Right renal cortex interstitium (tissue), 3 donors: ENCODE measurements at places on chromosomes 2 and 18.
A peak's percentile ranks its signal among the peaks of the same experiment; 100 is the strongest.

- no peak for DNase-seq
Observed at GRCh38 chr2:71879509-71880184, 268.0 kb downstream of the CYP26B1 start.

DNA sequence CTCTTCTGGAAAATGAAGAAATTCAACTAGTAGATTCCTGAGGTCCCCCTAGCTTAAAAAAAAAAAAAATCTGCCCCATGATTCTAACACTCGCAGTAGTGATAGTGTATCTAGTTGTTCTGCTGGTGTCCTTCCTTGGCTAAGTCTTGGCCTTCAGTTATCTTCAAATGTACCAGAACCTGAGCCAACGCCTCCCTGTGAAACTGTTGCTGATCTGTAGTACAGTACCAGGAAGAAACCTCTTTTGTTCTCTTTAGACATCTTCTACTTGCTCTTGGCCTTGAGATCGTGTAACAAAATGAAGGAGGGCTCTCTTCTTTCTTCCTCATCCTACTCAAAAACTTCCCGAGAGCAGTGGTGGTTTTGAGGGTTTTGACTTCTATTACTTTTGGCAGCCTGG is 31.0 kb downstream of the PLEK start:
- no peak for DNase-seq

DNA sequence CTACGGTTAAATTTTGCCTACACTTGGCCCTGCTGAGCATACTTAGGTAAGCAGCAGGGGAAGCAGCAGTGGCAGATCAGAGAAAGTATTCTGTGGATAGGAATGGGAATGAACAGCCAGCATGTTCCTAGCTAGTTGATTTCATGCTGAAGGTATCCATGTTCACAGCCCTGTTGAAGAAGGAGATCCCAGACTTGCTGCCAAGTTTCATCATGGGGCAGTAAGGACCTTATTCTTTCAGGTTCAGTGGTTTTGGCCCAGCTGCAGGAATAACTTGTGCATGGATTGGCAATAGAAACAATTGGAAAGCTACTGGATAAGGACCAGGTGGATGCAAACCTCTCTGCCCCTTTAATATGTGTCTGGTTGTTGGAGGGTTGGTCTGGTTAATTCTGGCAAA is 98.2 kb upstream of the TMEM178A start:
- DNase-seq, result no peak

DNA sequence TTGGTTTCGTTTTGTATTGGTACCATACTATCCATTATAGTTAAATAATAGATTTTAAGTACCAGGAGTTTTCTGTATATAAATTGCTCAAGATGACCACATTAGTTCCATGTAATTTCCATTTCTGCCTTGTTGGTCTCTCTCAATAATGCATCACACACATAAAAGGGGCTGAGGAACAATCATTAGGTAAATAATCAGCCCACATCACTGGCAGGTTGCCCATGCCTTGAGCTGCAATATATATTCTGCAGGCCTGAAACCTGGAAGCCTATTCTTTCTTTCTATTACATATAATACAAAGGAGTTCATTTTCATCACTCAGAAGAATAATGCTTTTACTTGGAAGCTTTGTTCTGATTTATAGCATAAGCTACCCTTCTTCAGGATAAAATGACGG is 616.1 kb upstream of the PKDCC start:
- no peak for DNase-seq

- DNase-seq, result no peak
Observed at GRCh38 chr18:6561420-6561861, 146.7 kb upstream of the L3MBTL4 start.

DNA sequence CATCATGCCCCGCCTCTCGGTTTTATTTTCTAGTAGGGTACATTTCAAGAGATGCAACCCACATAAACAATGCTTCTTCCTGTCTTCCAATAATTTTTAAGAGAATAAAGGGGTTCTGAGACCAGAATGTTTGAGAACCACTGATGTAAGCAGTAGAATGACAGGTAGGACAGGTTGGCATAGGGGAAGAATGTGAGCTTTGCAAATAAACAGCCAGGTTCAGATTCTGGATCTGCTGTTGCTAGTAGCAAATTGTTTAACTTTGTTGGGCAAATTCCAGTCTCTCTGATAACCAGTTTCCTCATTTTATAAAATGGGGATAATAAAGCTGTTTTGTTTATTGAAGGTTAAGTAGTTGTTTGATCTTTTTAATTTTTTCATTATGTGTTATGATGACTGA is 32.8 kb downstream of the SOCS6 start:
- no peak for DNase-seq

DNA sequence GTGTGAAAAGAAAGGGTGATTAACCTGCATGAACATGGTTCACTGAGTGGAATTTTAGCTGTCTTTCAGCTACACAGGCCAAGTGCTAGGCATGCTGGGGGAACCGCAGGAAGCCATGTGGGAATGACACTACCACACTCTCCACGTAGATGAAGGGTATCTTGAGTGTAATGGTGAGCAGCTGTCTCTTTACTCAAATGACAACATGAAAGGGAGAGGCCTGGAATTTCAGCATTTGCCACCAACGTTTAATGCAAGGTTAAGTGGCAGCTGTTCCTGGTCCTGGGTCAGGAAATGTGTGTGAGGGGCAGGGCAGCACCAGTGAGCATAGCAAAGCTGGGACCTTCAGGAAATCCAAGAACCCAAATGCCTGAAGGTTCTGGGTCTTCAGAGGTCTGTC is 588.4 kb downstream of the SLC4A3 start:
- DNase-seq, result no peak

DNA sequence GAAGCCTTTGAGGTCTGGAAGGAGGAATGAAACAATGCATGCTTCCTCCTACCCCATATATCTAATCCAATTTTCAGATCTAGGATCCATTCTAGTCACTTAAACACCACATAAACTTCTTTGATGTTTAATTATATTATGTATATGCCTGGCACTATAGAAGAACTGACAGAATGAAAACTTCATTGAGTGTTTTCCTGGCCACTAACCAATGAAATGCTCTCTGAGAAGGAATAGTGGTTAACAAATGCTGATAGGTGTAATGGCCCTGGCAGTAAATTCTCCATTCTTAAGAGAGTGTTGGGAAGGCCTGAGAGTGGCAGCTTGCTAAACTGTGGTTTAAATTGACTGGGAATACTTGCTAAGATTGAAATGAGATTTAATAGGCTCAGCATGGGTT is 710.0 kb downstream of the LRRTM4 start:
- DNase-seq, result peak; percentile 19

DNA sequence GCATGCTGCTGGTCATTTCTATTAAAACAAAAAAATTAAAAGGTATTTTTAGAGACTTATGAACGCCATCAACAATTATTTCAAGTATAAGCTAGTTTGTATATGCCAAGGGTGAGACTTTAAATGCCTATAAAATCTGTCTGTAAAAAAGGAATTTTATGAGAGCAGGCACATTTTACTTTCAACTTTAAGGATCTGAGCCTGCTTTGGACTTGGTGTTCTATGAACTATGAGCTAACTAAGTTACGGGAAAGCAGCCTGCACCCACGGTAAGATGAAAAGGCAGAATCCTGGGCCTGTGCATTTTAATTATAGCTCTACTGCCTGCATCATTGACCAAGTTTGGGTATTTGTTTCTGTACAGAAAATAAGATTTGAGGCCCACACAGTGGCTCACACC is 95.4 kb downstream of the PLEKHM3 start:
- DNase-seq, result no peak

- DNase-seq, result no peak
Observed at GRCh38 chr2:172993139-172993538, 82.5 kb upstream of the MAP3K20 start.
